ENCODE measurements at places on chromosomes 12 and 14.

DNA sequence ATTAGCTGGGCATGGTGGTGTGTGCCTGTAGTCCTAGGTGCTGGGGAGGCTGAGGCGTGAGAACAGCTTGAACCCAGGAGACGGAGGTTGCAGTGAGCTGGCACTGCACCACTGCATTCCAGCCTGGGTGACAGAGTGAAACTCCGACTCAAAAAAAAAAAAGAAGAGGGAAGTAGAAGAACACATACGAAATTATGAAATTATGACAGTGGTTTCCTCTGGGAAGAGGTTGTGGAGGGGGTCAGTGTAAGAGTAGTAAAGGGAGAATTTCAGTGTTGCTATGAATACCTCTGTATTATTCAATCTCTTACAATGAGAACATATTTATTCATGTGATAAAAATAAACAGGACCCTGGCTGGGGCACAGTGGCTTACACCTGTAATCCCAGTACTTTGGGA is 24.7 kb upstream of the CSRNP2 start:
- no peak for DNase-seq

DNA sequence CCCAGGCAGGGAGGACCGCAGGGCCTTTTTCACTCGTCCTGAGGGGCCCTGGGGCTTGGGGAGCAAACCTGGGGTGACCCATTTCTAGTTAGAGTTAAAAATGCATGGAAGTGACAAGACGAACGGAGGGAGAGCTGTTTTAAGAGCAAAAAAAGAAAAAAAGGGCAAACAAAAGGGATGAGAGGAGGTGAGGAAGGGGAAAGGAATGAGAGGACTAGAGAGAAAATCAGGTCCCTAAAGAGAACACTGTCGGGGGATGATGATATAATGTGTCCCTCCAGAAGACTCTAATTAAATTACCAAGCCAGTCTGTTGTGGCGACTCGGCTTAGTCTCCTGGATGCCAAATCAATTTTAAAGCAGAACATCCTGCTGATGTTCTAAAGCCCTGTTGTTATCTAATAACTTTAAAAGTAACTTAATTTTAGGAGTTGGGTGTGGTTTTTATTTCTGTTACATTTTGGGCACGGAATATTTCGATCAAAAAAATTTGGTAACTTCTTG is 1.1 kb downstream of the ANO6 start:
- DNase-seq = no peak

DNA sequence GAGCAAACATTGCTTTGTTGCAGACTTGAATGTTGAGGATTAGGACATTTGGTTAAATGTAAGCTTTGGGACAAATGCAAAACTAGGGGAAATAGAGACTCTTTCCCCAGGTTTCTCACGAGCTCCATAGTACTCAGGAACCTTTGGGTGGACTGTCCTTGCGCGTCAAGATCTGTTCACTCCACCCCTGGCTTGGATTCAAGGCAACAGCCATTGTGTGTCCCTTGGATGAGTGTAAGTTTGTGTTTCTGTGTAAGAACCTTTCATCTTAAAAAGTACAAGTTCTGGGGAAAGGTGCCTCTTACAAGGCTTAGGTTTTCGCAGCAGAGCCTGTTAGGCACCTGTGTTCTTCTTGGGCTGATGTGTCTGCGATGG is 3.7 kb downstream of the SUSD6 start:
- no peak for DNase-seq

DNA sequence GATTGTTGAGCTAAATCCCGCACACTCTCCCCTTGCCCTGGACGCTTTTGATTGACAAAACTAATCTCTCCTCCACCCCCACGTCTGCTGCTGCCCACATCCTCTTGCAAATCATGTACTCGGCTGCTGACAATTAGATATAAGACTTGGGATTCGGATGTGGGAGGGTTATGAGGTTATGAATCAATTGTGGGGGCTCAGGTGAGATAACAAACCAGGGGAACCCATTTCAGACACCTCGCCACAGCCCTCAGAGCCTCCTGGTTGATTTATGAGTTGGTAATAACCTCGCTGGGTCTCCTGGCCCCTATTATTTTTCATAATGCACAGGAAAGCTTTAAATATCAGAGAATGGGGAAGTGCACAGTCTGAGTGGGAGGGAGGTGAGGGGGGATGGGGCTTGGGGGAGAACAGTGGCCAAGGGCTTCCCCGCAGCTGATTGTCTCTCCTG is 449.9 kb downstream of the DPF3 start:
- DNase-seq = no peak

- DNase-seq = no peak
Observed at GRCh38 chr14:72444701-72445100, 449.2 kb downstream of the DPF3 start.

DNA sequence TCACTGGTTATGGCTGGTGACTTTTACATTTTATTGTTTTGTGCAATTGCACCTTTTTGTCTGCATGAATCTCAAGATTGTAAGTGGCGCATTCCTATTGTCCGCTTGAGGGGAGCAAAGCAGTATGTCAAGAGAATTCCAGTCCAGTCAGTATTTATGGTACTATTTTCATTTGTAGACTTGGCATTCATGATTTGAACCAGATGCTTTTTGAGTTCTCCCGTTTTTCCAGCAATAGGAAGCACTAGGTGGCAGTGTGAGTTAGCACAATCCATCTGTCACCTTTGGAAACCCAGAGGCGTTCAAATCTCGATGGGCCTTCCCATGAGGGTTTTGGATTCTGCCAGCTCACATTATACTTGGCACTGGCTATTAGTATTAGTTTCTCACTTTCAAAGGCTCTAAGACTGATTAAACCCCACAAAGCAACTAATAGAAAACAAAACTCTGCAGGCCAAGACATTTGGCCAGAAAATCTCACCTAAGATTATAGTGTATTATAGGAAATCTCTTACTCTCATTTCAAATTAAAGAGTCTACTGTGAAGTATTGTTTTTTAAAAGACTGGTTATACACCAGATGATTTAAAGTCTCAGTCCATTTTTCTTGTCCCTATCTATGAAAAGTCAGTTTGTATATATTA is 2.2 kb downstream of the DACT1 start:
- no peak for DNase-seq

- no peak for DNase-seq
Observed at GRCh38 chr14:92241966-92242595, 80.9 kb upstream of the SLC24A4 start.

DNA sequence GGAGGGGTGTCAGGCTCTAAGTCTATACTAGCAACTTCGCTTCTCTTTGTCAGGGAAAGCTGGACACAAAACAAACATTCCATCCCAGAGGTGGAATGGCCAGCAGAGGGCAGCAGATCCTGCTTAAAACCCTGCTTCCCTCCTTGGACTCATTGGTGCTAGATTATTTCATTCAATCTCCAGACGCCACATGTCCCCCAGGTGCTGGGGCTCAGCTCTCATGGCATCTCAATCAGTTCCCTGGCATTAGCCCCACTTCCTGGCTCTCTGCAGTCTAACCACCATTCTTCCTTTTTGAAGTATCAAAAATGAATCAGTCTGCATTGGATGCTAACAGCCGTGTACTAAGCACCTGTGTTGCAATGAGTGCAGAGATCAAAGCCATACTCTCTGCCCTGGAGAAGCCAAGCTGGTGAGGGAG is 8.1 kb upstream of the PPP1R1A start:
- DNase-seq = peak; percentile 77

DNA sequence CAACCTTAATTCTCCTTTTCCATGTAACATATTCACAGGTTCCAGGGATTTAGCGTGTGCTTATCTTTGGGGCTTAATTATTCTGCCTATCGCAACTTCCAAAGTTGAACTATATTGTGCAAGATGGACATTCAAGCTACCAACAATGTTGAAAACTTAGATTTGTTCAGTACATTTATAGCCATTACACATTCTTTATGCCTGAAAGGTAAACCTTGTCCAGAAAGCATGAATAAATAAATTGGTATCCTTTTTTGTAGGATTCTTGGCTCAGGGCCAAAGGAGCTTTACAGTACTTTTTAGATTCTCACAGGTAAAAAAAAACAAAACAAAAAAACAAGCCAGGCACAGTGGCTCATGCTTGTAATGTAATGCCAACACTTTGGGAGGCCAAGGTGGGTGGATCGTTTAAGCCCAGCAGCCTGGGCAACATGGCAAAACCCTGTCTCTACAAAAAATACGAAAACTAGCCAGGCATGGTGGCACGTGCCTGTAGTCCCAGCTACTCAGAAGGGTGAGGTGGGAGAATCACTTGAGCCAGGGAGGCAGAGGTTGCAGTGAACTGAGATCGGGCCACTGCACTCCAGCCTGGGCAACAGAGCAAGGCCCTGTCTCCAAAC is 3.3 kb downstream of the C12orf56 start:
- no peak for DNase-seq

DNA sequence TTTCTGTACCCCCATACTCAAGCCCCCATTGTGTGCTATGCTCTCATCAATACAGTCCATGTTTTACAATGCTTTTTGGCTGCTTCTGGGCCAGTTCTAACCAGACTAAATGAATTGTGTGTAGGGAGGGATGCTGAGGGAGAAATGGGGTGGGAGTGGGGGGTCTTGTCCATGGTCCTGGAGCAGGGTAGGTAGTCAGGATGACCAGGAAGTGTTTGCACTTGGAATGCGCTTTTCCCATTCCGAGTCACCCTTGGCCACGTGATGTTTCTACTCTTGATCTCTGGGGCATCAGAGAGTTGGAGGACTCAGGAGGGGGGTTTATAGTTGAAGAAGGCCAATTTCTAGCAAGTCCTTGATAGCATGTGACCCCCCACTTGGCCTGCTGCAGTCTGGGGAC is 1.2 kb upstream of the SMIM41 start:
- DNase-seq = no peak

DNA sequence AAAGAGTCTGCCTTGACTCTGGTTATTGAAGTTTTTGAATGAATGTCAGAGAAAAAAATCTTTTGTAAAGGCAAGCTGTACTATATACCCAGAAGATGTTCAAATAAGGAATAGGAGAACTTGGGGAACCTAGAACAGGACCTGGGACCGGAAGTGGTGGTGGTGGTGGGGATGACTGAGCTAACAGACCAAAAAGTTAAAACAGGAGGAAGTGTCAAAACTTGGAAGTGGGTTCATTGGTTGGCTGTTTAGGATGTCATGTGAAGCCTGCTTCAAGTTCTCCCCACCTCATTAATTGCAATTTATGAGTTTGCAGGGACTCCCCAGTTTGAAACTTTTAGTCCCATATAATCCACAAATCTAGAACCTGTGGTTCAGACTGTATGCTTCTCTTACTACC is 26.2 kb downstream of the PLXNC1 start:
- DNase-seq = no peak
